Stimulated activated CD8-positive, alpha-beta memory T cell treated with anti-CD3 and anti-CD28 coated beads, Interleukin-4, amount 100 ng/mL, for 1 hour (primary cell): ENCODE measurements at places on chromosomes 1 and 21.
A peak's percentile ranks its signal among the peaks of the same experiment; 100 is the strongest.

- DNase-seq = no peak
Observed at GRCh38 chr1:203351037-203351625, at the start of gene FMOD. Gene FMOD (minus strand): TSS chr1:203351122. CDS start chr1:203348270, 2,852 bp downstream.

DNA sequence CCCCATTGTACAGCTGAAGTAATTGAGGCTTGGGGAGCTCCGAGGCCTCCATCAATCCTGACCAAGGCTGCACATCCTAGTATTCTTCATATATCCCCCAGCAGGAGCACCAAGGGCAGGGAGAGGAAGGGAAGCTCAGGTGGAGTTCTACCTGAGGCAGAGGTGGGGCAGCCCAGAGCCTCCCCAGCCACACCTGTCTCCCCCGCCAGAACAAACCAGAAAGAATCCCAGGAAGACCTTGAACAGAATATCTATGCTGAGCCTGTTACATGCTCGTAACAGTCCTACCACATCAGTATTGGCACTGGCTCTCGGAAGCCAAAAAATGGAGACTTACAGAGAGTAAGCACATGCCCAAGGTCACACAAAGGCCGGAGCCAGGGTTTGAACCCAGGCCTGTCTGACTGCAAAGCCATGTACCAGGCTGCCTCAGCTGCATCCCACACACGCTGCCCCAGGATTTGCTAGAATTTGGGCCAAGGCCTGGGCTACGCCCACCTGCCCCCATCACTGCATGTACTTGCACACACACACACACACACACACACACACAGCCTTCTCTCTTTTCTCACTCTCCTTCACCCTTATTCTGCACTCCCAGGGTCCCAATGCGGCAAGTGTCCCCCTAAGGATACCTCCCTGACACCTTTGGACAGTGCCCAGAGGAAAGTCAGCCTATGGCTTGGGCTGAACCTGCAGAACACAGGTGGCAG is 4.5 kb downstream of the E2F2 start:
- DNase-seq = no peak

DNA sequence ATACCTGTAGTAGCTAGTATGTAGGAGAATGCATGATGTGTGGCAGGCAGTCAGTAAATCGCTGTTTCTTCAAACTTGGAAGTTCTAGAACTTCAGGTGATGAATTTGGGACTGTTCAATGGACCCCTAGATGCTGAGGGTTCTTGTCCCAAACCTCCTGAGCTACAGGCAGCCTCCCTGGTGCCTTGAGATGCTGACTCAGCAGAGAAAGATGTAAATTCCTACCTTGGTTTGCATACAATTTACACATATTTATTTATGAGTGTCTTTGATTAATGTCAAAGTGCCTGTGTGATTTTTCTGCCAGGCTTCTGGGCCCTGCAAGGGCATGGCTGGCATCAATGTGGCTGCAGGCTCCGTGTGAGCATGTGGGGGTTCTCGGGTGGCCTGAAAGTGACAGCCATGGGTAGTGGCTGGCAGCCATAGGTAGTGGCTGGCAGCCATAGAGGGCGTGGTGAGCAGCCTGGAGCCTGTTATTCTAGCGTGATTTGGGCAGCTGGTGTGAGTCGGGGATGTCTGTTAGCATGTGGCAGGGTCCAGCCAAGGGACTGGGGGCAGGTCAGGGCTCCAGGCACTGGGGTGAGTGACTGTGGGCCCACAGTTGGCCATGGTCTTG is 13.2 kb upstream of the POU3F1 start:
- no peak for DNase-seq

DNA sequence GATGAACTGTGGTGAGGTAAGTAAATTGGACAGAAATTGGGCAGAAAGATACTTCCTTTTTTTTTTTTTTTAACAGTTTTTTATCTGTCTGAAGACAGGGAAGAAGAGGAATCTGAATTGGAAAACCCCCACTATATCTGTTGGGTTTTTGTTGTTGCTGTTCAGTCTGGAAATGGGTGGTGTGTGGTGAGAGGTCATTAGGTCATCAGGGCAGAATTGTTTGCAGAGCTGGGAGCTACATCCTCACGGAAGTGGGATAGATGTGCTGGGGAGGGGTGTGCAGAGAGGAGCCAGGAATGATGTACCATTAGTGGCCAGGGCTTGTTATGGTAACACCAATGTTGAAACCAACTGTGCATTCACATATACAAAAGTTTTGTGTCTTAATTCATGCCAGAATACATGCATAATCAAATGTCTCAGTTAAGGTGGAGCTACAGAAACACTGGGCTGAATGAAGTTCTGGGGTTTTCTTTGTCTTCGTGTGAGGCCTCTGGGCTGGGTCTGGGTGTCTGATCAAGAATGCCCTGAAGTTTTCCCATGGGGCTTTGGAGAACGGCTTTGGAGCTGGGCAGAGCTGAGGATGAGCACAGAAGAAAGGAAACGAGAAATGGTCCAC is 12.4 kb downstream of the USP25 start:
- no peak for DNase-seq

- no peak for DNase-seq
Observed at GRCh38 chr1:35615440-35615839, 25.9 kb downstream of the PSMB2 start.

- no peak for DNase-seq
Observed at GRCh38 chr21:32888971-32889370, 117.4 kb upstream of the PAXBP1 start.

- no peak for DNase-seq
Observed at GRCh38 chr1:203089651-203090045, 3.8 kb upstream of the MYOG start.

GRCh38 chr1:173042806-173043205 is 7.9 kb downstream of the TNFSF18 start:
- no peak for DNase-seq

- no peak for DNase-seq
Observed at GRCh38 chr1:11592752-11593151, 61.5 kb downstream of the FBXO2 start.

DNA sequence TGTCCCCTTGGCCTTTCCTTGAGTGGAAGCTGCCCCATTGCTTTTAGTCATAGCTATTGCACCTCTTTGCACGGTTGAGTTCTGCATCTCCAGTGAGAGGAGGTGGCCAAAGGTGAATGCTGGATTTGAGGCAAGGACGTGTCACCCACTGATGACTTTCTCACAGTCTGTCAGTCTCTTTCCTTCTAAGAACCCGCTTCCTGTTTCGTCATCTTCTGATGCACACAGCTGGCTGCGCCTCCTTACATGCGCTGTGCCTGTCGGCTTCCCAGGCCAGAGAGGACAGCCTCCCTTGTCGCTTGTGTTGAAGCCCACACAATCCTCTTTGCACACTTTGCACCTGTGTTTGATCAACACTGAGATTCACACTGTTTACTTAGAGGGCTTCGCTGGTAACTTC is 41.8 kb upstream of the PWP2 start:
- DNase-seq = peak; percentile 55

DNA sequence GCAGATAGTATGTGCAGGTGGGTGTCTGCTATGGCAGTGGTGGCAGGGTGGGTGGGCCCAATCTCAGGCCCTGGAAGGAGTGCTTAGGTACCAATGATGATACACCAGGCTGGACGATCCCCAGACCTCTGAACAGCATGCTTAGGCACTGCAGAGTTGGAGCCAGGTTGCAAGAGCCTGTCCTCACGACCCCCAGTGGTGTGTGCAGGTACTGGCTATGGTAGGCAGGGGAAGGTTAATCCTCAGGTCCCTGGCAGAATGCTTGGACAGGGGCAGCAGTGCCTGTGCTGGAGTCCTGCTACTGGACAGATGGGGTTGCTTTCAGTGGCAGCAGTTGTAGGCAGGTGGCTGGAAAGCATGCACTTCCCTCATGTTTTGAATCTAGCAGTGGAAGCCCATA is 100.5 kb upstream of the NEK7 start:
- no peak for DNase-seq

GRCh38 chr1:177439301-177439700 is 268.5 kb downstream of the BRINP2 start:
- no peak for DNase-seq
